ENCODE measurements at places on chromosomes 4 and X. TPM values are rescaled to one million over a fixed set of nuclear protein-coding genes. Genes with fewer than 3 reads are reported as not detected.

DNA sequence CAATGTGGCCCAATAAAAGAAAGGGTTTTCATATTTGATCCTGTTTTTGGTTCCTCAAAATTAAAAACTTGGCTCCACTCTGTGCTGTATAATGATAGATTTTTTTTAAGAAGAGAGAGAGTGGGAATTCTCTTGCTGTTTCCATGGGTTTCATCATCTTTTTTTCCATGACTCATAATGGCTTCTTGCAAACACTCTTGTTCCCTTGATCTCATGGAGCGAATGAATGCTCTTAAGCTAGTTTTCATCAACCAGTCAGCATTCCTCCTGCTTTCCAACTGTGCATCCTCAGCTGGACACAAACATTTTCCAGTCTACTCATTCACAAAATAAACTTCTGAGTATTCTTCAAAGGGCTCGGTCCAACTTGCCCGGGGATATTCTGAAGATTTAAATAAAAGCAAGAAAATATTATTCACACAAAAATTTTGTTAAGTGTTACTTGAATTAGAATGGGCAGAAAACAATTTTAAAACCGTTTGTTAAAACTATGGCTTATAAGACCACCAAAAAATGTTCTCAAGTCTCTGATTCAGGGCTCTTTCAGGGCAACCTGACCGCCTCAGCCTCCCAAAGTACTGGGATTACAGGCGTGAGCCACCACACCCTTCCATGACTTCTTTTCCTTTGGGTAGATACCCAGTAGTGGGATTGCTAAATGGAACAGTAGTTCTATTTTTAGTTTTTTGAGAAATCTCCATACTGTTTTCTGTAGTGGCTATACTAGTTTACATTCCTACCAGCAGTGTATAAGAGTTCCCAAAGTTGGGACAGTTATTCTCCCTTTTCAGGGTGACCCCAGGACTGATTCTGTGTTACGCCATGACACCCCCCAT is 64.7 kb downstream of the TMEM156 start:
- no peak for DNase-seq

- no peak for DNase-seq
These were observed 80.9 kb downstream of the CLDN34 start for GRCh38 chrX:10048076-10048475.

DNA sequence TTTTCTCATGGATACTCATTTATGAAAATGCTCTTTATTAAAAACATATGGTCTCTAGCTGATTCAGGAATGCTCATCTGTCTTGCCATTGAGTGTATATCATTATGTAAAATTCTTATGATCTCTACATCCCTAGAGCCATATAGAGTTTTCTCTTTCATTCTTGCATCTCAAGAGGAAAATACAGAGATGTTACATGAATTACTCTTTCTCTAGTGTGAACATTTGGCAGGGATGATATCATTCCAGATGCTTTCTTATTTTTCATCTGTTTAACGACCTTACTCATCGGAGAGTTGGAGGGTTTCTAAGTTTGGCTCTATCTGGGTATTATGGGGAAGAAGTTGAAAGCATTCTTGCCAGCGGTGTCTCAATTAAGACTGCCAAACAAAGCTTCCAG is 202.9 kb upstream of the SLC7A11 start:
- no peak for DNase-seq

DNA sequence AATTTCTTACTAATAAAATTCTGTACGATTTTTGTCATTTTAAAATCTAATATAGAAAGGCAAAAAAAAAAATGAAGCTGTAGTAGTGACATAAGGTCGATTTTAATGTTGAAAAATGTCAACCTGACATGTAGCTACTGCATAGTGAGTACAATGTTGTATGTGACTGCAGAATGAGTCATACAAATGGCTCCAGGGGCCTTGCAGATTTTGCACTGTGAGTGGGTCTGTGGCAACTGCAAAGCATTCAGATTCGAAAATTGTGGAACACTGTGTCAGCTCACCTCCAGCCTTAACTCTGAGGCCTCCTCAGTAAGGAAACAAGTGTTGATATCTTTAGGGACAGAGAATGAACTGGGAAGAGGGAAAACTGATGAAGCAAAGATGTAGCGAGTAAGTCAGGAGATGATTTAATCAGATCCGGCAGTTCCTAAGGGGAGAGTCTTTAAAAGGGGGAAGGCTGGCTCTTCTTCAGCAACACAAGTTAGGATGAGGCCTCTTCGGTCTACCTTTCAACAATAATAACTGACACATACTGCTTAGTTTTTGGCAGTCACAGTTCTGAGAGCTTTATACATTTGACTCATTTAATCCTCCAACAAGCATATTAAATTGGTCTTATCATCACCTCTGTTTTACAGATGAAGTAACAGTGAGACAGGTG is 24.9 kb downstream of the TKTL2 start:
- DNase-seq = no peak

- DNase-seq = no peak
These were observed 120.8 kb downstream of the DTHD1 start for GRCh38 chr4:36402008-36402758.

DNA sequence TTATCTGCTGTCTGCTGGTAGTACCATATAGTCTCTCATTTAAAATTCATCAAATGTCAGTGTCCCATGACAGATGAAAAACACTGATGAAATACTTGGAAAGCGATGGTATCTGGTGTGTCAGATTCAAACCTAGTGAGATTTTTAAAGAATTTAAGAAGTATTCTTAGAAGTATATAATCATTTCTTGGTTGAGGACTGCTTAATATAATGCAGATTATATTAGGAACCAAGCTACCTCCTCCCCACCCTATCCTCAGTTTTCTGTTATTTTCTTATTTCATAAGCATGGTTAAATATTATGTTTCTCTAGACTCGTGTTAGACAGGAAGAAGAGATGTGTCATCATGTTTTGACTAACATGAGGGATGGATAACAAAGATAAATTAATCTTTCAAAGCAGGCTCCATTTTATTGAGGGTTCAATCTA is 118.5 kb downstream of the GLUD2 start:
- DNase-seq = no peak

- no peak for DNase-seq
These were observed 8.0 kb downstream of the OFD1 start for GRCh38 chrX:13742397-13743176.

GRCh38 chrX:17846045-17846444 is 15.1 kb downstream of the RAI2 start:
- no peak for DNase-seq

The PCDH10 gene
- 61.9 TPM for total RNA-seq

The MFSD8 gene
- 18.4 TPM for total RNA-seq

The TMEM129 gene
- total RNA-seq = 38.5 TPM

The GRID2 gene
- 1.7 TPM for total RNA-seq

The SPINK2 gene
- 4.6 TPM for total RNA-seq

The ANXA10 gene
- total RNA-seq = 39.8 TPM
